ENCODE measurements at places on chromosomes 13 and 19.

DNA sequence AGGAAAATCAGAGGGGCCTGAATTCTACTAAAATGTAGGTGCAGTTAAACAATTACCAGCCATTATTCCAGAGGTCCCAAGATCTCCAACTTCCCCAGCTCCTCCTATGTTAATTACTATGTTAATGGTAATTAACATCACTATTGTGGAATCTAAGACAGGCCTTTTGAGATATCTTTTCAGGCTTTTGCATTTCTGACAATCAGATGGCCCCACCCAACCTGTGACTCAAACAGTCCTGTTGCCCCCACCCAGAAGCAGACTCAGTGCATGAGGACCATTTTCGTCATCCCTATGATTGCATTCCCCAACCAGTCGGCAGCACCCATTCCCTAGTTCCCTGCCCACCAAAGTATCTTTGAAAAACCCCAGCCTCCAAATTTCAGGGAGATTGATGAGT is 8.5 kb upstream of the ZNF30 start:
- DNase-seq, result no peak

GRCh38 chr13:114027046-114027715 is 53.3 kb upstream of the C13orf46 start:
- peak; percentile 80 for DNase-seq

- no peak for DNase-seq
These were observed 199.3 kb upstream of the UBL3 start for GRCh38 chr13:30049692-30050091.

- peak; percentile 90 for DNase-seq
These were observed 31.0 kb downstream of the CAPN12 start for GRCh38 chr19:38713227-38713649.

DNA sequence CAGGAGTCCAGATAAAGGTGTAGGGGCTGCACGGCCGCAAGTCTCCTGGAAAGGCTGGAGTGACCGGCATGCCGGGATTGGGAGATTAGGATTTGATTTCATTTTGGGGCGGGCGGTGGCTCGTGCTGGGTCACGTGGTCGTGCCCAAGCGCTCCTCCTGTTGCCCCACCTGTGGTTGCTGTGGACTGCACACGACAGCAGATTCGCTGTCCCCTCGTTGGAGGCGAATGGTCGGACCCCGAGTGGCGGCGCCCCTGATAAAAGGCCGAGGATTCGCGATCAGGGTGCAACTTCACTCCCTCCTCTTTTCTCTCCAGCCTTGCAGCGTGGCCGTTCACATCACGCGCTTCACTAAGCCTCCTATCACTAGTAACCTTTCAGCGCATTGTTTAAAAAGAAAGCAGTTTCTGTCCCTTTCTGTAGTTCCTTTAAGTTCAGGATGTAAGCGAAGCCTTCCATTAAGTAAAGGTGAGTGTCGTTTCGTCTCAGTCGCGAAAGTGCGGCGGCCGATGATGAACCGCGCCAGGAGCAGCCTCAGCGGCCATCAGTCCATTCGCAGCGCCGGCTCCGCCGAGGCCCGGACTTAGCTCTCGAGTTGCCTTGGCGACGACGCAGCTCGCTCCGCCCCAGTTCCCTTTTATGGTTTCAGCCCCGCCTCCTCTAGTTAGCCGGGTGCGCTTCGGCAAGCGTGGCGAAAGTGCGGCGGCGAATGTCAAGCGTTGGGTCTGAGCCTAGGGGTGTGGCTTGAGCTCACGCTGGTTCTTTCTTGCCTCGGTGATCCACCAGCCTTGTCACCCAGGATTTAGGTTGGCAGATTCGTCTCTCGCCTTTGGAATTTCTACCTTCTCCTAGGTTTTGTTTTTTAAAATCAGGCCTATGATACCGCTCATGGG is 1.7 kb upstream of the PPP1R37 start:
- peak; percentile 98 for DNase-seq

GRCh38 chr13:55087085-55087484 is 2053.6 kb upstream of the PRR20A start:
- DNase-seq, result no peak

DNA sequence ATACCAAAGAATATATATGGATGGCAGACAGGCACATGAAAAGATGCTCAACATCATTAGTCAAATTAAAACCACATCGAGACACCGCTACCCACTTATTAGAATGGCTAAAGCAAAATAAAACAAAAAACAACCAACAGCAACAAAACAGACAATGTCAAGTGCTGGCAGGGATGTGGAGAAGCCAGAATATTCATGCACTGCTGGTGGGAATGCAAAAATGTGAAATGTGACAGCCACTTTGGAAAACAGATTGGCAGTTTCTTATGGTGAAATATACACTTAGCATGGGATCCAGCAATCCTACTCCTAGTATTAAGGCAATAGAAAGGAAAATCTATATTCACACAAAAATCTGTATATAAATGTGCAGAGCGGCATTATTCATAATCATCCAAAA is 8.6 kb downstream of the ELAVL1 start:
- no peak for DNase-seq

DNA sequence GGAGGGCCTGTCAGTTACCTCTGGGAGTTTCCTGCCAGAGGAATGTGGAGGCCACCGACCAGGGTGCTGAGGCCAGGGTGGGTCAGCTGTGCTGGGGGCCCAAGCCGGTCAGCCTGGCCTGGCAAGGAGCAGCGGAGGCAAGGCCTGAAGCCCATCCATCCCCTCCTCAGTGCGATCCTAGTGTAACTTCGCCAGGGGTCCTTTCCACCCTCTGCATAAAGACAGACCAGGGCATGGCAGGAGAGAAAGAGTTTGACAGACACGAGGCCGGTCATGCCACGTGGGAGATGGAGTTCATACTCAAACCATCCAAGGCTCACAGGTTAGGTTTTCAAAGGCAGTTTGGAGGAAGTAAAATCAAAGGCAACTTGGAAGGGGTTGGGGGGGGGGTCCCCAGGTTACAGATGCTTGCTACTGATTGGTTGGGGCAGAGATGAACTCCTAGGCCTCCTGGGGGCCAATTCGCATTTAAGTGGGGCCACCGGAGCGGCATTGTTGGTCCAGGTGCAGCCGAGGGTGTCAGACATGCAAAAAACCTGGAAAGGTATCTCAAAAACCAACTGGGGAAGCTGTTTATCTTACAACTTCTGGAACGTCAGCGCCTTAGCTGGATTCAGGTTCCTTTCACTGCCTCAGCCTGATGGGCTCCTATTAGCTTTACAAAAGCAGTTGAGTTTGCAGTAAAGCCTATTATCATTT is 36.8 kb upstream of the DPRX start:
- no peak for DNase-seq

DNA sequence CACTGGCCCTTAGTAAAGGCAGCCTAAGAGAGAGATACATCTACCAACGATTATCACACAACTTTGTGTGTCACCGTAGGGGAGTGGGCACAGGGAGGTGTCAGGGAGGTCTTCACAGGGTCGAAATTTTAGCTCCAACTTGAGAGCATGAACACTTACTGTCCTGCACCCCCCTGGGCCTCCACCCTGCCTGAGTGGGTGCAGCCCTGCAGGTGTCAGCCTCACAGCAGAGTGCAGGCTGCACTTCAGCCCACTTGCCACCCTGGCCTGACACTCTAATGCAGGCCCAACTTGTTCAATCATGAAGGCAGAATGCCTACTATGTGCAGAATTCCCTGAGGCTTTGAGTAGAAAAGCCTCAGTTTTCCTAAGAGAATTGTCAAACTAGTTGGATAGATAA is 4.0 kb upstream of the SMAD9 start:
- DNase-seq, result no peak

All from Right ventricle myocardium inferior (tissue), 1 donor.